Hematopoietic multipotent progenitor cell (in vitro differentiated cells): ENCODE measurements at places on chromosomes 11 and 22. TPM values are rescaled to one million over a fixed set of nuclear protein-coding genes. Genes with fewer than 3 reads are reported as not detected.

LMO2 gene
- total RNA-seq = 148 TPM

ZNF280A gene
- total RNA-seq = not detected

SLN gene
- total RNA-seq = not detected

ANO5 gene
- 0.54 TPM for total RNA-seq

DNA sequence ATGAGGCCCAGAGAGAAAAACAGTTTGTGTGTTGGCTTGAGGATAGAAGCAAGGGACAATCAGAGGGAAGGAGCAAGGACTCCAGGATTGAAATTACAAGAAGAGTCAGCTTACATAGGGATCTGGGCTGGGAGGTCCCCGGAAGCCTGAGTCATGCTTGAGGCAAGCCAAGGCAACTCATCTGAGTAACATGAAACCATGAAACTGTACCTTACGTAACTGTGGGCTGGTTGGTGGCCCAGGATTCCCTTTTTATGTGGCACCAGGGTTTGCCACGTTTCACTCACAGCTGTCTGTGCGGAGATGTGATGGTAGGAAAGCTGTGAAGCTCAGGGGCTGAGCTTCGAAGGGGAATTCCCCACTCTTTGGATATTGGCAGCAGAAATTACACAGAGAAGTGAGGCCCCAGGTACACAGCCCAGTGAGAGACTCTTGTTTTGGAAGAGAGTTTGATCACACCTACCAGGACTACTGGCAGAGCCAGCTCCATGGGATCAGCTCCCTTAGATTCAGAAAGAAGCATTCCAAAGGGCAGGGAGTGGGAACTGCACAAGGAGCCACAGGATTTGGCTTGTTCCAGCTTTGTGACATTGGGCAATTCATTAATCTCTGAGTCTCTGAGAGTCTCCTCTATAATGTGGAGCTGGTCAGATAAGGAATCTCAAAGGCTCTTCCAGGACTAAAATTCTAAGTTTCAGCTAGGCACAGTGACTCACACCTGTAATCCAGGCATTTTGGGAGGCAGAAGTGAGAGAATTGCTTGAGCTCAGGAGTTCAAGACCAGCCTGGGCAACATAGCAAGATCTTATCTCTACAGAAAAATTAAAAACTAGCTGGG, 7.8 kb downstream of the SLC5A1 start:
- DNase-seq = no peak

DNA sequence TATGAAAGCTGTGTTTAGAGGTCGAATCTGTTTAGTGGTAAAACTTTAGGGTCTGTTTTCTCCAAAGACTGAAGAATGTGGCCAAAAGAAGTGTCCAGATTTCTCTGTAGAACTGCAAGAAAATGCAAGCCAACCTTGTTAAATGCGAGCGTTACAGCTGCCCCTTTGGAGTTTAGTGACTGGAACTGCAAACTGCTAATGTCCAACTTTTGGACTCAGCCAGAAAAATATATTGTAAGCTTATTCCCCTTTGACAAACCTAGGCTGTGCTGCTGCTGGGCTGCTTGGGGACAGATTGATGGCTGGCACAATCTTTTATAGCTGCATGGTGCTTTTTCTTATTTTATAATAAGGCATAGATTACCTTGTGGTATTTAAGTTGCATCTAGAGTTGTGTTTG, 3.9 kb downstream of the TEAD1 start:
- no peak for DNase-seq

- DNase-seq = no peak
Observed at GRCh38 chr22:49010901-49011300, 816.8 kb downstream of the BRD1 start.

DNA sequence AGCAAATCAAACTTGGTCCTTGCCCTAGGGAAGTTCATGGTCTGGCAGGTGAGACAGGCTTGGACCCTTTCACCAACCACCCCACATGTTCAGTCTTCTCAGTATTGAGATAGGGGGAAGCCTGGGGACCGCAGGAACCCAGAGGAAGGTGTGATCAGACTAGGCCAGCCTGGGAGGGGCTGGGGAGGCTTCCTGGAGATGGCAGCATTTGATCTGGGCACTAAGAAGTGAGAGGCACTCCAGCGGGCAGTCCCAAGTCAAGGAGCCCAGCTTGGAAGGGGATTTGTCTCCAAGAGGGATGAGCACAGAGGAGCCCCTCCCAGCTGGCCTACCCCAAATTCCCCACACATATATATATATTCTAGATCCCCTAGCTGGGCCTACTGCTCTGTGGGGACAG, 5.4 kb downstream of the LRRC32 start:
- DNase-seq = no peak

- no peak for DNase-seq
Observed at GRCh38 chr11:65536412-65537295, 11.8 kb downstream of the SCYL1 start.

DNA sequence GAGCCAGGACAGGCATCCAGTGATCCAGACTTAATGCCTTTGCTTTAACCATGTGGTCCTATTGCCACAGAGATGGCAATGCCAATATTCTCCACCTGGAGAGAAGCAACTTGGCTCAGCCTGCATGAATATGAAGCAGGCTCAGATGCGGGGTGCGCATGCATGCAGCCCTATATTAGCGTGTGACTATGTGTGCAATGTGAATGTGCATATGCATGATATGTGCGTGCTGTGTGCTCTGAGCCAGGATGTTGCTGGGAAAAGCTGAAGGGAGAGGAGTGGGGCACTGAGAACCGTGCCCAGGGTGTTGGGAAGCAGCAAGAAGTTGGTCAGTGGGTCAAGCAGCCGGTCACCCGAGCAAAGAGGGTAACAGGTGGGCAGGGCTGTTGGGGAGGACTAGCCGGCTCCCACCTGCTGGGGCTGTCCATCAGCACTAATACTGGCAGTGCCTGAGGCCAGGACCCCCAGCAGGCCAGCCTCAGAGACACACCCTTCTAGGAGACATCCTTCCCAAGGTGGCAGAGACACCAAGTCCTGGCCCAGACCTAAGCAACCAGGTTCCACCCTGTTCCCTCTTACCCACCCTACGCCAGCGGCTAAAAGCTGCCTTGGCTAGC, 24.8 kb upstream of the MYOD1 start:
- DNase-seq = no peak

GRCh38 chr11:130487924-130488815, 39.7 kb downstream of the ADAMTS15 start:
- DNase-seq = no peak

DNA sequence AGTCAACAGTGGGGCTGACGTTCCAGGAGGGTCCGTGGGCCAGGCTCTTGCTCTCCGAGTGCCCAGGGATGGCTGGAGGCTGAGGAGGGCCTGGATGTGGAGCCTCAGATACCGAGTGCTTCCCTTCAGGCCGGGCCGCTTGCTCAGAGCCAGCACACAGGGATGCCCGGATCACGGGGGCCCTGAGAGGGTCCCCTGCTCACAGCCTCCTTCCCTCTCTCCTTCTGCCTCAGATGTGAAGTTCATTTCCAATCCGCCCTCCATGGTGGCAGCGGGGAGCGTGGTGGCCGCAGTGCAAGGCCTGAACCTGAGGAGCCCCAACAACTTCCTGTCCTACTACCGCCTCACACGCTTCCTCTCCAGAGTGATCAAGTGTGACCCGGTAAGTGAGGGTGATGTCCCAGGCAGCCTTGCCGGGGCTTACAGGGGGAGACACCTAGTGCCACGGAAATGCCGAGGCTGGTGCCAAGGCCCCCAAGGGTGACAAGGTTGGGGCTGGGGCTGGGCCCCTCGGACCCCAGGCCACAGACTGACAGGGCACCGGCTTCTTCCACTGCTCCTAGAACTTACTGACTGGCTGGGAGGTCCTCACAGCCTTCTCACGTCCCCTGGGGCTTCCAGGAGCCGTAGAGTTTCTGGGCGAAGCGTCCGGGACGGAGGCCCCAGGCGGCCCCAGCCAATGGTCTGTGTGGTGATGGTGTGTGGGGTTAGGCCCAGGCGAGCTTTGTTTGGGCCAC, 7.0 kb downstream of the CCND1 start:
- no peak for DNase-seq

DNA sequence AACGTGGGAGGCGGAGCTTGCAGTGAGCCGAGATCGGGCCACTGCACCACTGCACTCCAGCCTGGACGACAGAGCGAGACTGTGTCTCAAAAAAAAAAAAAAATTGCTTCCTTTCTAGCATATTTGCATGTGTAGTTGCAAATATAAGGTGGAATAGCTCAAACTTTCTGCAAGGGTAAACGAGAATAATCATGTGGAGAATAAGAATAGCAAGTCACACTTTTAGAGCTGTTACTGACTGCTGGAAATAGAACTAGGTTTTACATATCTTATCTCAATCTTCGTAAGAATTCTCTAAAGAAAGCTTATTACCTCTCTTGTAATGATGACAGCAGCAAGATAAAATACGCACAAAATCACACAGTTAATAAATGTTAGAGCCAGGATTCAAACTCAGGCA, 1.6 kb downstream of the L3MBTL2 start:
- no peak for DNase-seq
